Activated CD4-positive, alpha-beta T cell treated with anti-CD3 and anti-CD28 coated beads, Interleukin-2, amount 10 ng/mL, durations not matched to agents 24 days and 14 days (primary cell): ENCODE measurements at places on chromosomes 5 and 9.

GRCh38 chr5:177445917-177446199 lies 756 bp upstream of the PRR7 start:
- DNase-seq: no peak

DNA sequence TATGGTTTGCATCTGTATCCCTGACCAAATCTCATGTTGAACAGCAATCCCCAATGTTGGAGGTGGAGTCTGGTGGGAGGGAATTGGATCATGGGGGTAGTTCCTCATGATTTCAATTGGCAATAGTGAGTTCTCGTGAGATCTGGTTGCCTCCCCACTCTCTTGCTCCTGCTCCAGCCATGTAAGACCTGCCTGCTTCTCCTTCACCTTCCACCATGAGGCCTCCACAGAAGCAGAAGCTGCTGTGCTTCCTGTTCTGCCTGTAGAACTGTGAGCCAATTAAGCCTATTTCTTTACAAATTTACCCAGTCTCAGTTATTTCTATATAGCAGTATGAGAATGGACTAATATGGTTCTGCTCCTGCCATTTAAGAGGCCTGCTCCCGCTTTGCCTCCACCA lies 32.9 kb downstream of the SCAI start:
- no peak for DNase-seq

GRCh38 chr9:92773810-92774209 lies 9.2 kb upstream of the BICD2 start:
- no peak for DNase-seq

GRCh38 chr5:107670087-107670931 lies 428 bp downstream of the EFNA5 start:
- DNase-seq: peak; percentile 67

DNA sequence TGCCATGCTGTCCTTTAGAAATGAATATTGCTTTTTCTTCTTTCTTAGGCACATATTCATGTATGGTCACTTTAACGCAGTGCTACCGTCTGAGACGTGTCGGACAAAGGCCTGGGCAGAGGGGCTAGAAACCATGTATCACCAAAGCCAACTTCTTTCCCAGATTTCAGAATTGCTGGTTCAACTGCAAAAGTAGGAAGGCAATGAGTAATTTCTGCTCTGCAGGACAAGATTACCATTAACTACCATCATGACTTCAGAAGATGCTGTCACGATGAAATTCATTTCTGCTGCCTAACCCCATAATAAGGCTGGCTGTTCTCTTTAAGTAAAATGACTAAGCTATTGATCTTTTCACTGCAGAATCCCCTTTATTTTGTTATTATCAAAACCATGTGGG lies 306.7 kb downstream of the PDE4D start:
- DNase-seq: no peak

DNA sequence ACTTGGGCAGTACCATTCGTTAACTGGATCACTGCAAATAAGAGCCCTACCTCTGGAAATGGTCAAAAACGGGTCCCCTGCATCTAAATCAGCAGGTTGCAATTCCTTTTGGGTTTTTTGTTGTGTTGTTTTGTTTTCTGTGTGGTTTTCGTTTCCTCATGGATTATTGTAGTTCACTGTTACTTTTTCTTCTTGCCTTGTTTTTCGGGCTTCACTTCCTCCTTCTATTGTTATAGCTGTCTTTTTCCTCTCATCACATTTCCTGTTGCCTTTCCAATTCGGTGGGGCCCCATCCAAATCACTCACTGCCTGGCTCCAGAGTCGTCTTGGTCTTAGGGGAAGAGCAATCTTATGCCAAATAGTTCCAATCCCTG lies 8.7 kb upstream of the SSBP2 start:
- DNase-seq: no peak

DNA sequence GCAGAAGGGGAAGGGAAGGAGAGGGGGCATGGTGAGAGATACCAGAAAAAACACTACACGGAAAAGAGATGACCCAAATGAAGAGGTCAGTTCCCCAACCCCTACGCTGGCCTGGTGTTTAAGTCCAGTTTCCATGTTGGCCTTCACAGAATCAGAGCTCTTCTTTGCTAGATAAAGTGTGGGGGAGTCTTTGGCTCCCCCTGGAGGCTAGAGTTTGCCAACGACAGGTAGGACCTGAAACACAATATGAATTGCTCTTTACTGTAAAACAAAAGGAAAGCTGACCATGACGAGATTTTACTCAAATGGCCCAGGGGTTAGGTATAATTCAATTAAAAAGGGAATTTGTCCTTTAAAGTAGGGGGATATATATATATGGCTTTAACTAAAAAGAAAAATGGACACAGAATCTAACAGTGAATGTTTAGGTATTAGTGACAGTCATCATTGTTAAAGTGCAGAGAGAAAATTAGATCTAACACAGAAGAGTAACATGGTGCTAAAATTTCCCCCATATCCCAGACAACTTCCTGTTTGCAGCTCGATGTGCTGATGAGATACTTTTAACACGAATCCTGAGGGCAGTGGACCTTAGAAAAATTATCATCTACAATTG lies 92.0 kb downstream of the SV2C start:
- DNase-seq: peak; percentile 85
